ENCODE measurements at places on chromosomes 7 and 10. TPM values are rescaled to one million over a fixed set of nuclear protein-coding genes. Genes with fewer than 3 reads are reported as not detected.

The AUTS2 gene
- 14.3 TPM for total RNA-seq

The FEZF1 gene
- total RNA-seq: not detected

The TDRD1 gene
- total RNA-seq: not detected

The SHH gene
- not detected for total RNA-seq
